ENCODE measurements at places on chromosomes 2 and 18. TPM values are rescaled to one million over a fixed set of nuclear protein-coding genes. Genes with fewer than 3 reads are reported as not detected.

Gene CIDEA
- not detected for polyA plus RNA-seq

GRCh38 chr2:15511686-15512085, 49.4 kb downstream of the NBAS start:
- H3K4me3 ChIP-seq, result no peak overlapping the region
- H3K27me3 ChIP-seq, result no peaks in the 10 kb centered on the region
- no peak overlapping the region for H3K27ac ChIP-seq
- no peak for DNase-seq
- H3K4me1 ChIP-seq, result 0 out of 2 replicates have a peak, but pooled peaks cover 3% of the 10 kb centered on the region

DNA sequence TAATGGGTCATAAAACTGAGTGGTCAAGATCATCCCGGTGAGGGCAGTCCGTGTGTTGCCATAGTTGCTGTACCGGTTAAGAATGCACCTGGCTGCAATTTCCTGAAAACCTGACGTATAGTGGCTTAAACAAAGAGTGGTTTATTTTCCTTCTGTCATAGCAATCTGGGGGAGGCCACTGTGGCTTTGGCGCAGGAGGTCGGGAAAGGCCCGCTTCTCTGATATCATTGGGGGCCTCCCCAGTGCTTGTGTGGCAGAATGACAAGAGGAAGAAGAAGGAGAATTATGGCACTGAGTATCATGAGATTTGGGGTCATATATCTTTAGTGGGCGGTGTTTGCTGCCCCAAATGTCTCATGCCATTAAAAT, 4.4 kb downstream of the C2orf92 start:
- no peak for DNase-seq
- no peaks in the 10 kb centered on the region for H3K4me1 ChIP-seq
- H3K4me3 ChIP-seq, result no peak overlapping the region
- no peak overlapping the region for H3K27ac ChIP-seq
- H3K36me3 ChIP-seq, result no peaks in the 10 kb centered on the region

Gene BMP10
- not detected for polyA plus RNA-seq

- no peaks in the 10 kb centered on the region for H3K36me3 ChIP-seq
- H3K27ac ChIP-seq, result no peak overlapping the region
- H3K4me1 ChIP-seq, result no peaks in the 10 kb centered on the region
- no peak for DNase-seq
- no peak overlapping the region for H3K4me3 ChIP-seq
Observed at GRCh38 chr18:10463096-10463495, 8.7 kb downstream of the APCDD1 start.

DNA sequence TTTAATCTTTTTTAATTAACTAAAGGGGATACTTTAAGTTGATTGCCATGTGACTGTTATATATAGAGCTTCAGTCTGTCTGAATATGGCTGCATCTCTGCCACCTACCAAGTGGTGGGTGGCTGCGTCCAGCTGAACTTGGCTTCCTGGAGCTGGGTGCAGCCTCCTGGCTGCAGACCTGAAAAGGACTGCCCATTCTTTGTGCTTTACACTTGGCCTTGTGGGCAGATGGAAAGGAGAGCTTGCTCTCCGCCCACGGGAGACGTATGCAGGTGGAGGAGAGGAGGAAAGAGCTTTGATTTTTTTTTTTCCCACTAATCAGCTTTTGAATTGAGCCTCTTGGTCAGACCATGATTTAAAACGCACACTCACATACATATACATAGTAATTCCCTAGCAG, 34.7 kb downstream of the NCK2 start:
- H3K36me3 ChIP-seq, result no peaks in the 10 kb centered on the region
- no peaks in the 10 kb centered on the region for H3K4me1 ChIP-seq
- H3K27me3 ChIP-seq, result no peaks in the 10 kb centered on the region
- no peak overlapping the region for H3K4me3 ChIP-seq
- no peak overlapping the region for H3K27ac ChIP-seq
- DNase-seq, result no peak

Gene ZSWIM2
- not detected for polyA plus RNA-seq

Gene CPO
- 0.20 TPM for polyA plus RNA-seq

GRCh38 chr2:31078011-31078410, 60.2 kb downstream of the GALNT14 start:
- DNase-seq, result no peak
- H3K27ac ChIP-seq, result no peak overlapping the region
- H3K36me3 ChIP-seq, result no peaks in the 10 kb centered on the region

- no peaks in the 10 kb centered on the region for H3K36me3 ChIP-seq
- no peak for DNase-seq
- H3K27me3 ChIP-seq, result no peaks in the 10 kb centered on the region
- no peaks in the 10 kb centered on the region for H3K4me1 ChIP-seq
- H3K4me3 ChIP-seq, result no peak overlapping the region
- H3K27ac ChIP-seq, result no peak overlapping the region
Observed at GRCh38 chr2:25009954-25010353, 31.9 kb upstream of the EFR3B start.

Gene CFAP65
- polyA plus RNA-seq, result not detected

DNA sequence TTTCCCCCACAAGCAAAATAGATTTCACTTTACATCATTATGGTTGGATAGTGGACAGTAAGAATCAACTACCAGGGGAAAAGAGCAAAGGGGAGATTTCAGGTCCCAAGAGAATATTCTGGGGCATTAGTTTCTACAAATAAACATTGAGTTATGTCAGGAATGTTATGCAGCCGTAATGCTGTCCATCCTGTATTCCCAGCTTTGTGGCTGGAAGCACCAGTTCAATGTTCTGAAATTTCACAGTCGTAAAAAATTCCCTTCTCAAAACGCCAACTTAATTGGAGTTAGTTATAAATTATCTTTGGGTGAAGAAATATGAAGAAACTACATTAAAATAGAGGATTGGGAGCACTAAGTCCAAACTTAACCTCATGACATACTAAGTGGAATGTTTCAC, 141.5 kb upstream of the FIGN start:
- H3K4me1 ChIP-seq, result peaks cover 5% of the 10 kb centered on the region
- peak; percentile 24 for DNase-seq
- H3K27me3 ChIP-seq, result no peaks in the 10 kb centered on the region
- no peaks in the 10 kb centered on the region for H3K36me3 ChIP-seq
- H3K4me3 ChIP-seq, result peak overlapping the region; percentile 39
- no peak overlapping the region for H3K27ac ChIP-seq

DNA sequence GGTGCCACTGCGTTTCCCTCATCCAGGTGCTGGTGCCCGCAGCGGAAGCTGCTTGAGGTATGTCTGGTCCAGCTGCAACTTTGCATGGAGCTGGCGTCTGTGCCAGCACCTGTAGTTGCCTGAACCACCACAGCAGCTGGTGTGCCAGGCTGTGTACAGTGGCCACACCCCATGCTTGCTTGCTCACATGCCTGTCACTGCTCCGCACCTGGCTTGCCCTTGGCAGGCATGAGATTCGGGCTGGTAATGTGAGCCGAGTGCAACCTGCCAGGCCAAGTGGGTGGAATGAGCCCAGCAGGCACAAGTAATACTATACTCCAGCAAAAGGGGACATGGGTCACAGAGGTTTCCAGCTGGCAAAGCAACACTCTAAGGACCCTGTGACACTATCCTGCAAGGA, 1123.3 kb upstream of the ACVR2A start:
- no peak overlapping the region for H3K27ac ChIP-seq
- no peak overlapping the region for H3K4me3 ChIP-seq
- H3K4me1 ChIP-seq, result no peaks in the 10 kb centered on the region
- DNase-seq, result no peak
- H3K27me3 ChIP-seq, result no peaks in the 10 kb centered on the region

Gene NPAS2
- polyA plus RNA-seq, result 4.5 TPM

DNA sequence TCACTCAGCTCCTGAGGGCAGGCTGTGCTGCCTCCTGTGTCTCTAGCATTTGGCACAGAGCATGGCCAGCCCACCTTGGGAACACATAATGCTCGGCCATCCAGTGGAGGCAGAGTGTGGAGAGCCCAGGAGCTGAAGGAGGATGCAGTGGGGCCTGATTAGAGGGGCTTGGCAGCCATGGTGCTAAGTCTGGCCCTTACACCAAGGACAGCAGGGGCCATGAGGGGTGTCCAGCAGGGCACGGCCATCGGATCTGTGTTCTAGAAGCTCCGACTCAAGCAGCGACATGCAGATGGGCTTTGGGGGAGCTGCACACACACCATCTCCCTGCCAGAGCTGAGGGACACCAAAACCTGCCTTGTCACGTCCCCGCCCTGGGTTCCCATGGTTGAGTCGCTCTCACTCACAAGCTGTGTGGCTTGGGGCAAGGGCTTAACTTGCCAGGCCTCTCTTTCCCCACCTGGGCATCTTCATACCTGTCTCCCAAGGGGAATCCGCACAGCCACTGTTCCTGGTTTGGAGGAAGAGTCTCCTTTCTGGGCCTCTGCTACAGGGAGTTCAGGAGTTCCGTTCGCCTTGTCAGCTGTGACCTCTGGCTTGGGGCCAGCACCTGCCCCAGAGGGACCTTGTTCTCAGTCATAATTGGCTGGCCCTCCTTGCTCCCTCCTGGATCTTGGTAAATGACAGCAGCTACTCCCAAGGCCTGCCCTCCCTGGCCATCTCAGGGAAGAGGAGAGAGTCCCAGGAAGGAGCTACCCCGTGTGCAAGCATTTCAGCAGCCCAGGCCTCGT, 1.3 kb upstream of the TOGARAM2 start:
- no peaks in the 10 kb centered on the region for H3K36me3 ChIP-seq
- no peak overlapping the region for H3K4me3 ChIP-seq
- H3K4me1 ChIP-seq, result no peaks in the 10 kb centered on the region
- DNase-seq, result no peak

- H3K36me3 ChIP-seq, result no peaks in the 10 kb centered on the region
- no peaks in the 10 kb centered on the region for H3K27me3 ChIP-seq
- H3K4me3 ChIP-seq, result no peak overlapping the region
- no peak for DNase-seq
- H3K27ac ChIP-seq, result no peak overlapping the region
- peaks cover 13% of the 10 kb centered on the region for H3K4me1 ChIP-seq
Observed at GRCh38 chr2:143422681-143423080, 293.5 kb downstream of the ARHGAP15 start.

DNA sequence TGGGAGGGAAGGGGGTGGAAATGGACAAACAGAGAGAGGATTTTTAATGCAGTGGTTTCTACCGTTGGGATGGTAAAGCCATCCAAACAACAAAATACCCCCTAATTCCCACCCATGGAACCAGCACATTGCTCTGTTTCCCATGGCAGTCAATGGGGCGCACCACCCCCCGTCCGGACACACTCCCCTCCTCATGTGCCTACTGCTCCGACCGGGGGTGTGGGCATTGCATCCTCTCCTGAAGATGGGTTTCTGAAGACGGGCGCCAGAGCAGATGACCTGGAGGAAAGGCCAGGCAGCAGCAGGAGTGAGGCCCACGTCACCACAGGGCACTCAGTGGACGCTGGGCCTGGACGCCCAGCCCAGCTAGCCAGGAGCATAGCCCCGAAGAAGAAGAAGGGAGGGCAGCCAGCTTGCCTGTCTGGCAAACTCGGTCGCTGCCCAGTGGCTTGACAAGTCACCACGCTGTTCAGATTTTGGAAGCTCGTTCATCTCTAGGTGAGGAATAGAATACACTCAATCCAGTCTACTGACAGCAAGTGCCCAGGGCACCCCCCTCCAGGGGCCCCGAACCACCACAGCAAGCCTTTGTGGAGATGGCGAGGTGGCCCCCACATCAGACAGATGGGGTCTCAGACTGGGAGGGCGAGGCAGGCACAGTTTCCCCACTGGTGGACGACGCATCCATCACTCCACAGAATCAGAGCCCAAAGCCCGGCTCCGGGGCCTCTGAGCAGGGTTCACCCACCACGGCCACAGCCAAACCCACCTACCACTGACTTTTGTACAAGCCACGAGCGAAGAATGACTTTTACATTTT, 296.2 kb upstream of the SALL3 start:
- no peaks in the 10 kb centered on the region for H3K4me1 ChIP-seq
- no peak overlapping the region for H3K4me3 ChIP-seq
- no peak for DNase-seq
- H3K27ac ChIP-seq, result no peak overlapping the region
- H3K27me3 ChIP-seq, result no peaks in the 10 kb centered on the region

DNA sequence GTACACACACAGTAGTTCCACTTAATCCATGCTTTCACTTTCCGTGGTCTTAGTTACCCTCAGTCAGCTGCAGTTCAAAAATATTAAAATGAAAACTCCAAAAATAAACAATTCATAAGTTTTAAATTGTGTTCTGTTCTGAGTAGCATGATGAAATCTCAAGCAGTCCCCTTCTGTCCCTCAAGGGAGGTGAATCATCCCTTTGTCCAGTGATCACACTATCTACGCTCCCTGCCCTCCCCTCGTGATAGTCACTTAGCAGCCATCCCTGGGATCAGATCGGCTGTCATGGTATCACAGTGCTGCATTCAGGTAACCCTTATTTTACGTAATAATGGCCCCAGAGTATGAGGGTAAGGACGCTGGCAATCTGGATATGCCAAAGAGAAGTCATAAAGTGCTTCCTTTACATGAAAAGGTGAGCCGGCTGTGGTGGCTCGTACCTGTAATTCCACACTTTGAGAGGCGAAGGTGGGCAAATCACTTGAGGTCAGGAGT, 5.8 kb upstream of the RTN4 start:
- no peaks in the 10 kb centered on the region for H3K27me3 ChIP-seq
- no peak overlapping the region for H3K4me3 ChIP-seq
- peak; percentile 75 for DNase-seq
- H3K27ac ChIP-seq, result no peak overlapping the region

Gene UGT1A4
- not detected for polyA plus RNA-seq

DNA sequence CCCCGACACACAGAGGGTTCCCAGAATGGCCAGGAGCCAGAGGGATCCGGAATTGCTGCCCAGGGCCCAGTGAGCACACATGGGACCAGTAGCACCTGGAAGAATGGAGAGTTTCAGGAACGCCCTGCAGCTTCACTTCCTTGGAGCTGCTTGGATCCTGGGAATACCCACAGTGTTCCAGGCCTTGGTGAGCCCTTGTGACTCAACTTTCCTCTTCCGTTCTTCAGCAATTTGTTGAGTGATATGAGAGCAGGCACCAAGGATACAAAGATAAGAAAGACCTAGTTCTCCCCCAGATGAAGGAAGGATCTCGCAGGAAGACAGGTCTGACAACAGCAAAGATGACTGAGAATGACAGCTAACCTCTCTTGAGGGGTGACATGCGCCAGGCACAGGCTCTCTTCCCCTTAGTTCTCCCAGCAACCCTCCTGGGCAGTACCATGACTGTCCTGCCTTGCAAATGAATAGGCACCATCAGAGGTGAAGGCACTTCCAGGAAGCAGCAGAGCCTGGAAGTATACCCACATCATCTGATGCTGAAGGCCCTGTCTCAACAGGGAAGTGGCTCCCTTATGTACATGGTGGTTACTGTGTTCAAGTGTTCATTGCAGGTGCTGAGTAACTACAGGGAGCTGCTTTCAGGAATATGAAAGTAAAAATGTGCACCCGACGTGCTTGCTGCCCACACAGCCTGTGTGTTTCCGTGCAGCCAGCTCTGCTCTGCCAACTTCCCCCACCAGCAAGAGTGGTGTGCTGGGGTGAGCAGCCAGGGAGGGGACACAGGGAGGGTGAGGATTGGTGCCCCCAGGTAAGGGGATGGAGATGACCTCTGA, 116.2 kb downstream of the STPG4 start:
- no peak overlapping the region for H3K27ac ChIP-seq
- H3K36me3 ChIP-seq, result peaks cover 22% of the 10 kb centered on the region
- no peak for DNase-seq
- H3K4me1 ChIP-seq, result peaks cover 44% of the 10 kb centered on the region
- no peak overlapping the region for H3K4me3 ChIP-seq
